ENCODE measurements at places on chromosomes 6 and 20.

GRCh38 chr20:22491194-22491505 is 93.2 kb downstream of the FOXA2 start:
- DNase-seq: no peak

DNA sequence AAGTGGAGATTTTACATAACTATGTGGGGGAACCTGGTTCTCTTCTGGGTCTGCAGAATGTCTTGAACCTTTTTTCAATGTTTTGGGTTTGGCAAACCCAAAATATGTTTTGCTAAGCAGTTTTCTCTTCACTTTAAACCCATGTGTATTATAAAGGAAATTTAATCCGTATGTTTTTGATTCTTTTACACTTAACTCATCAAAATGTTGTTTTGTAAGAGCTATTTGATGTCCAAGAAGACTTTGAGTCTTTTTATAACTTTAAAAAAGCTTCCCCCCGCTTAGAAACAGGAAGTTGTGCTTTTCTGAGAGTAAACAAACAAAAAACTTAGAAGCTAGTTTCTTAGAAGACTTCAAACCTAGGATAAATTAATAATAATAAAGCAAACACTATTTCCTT is 81.9 kb upstream of the CEP162 start:
- DNase-seq: no peak

DNA sequence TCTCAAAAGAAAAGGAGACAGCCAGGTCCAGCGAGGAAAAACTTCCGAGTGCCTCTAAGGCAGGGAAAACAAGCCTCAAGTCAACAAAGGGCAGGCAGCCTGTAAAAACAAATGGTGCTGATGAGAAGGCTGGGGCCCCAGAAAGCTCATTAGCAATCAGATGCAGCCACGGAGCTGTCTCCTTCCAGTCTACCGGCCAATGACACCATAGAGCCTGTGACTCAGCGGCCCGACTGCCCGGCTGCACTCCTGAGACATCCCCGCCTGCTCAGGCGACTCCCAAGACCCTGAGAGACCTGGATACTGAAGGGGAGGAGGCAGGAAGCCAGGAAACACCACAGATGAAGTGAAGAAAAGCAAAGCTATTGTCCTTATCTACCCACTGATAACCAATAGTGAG is 120.1 kb upstream of the HDDC2 start:
- DNase-seq: no peak

- DNase-seq: no peak
These were observed 21.5 kb downstream of the ZNF337 start for GRCh38 chr20:25675161-25675560.

DNA sequence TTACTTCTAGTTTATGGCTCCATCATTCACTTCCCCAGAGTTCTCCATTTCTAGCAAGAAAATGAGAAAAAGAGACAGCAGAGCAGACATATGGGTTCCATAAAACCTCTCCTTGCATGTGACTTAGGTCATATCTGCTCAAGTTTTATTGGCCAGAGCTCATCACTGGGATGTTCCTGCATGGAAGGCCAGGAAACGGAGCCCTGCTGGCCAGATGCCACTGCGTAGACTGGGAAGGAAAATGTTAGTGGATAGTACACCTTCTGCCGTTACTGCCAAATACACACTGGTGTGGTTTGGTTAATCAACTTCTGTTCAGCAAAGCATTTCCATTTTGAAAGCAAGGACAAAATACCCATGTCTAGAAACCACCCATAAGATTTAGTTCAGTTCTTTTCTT is 220.6 kb upstream of the TSHZ2 start:
- DNase-seq: no peak

DNA sequence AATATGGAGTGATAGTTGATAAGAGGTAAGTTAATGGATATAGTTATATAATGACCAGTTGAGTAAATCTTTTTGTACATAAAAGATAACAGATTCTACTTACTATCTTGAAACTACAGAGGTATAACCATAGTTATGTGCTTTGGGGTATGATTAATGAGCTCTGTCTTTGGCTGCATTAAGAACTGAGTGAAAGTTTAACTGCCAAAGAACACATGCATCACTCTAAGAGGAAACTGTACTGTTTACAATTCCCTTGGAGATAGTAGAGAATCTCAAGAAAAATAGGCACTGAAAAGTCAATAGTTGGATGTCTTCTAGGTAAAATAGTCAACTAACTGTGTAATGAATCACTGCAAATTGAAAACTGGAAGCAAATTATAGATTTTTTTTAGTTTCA is 1129.5 kb downstream of the EPHA7 start:
- no peak for DNase-seq

GRCh38 chr6:130574146-130574545 is 208.3 kb downstream of the TMEM200A start:
- DNase-seq: no peak

- no peak for DNase-seq
These were observed 57.4 kb downstream of the STMND1 start for GRCh38 chr6:17159240-17159639.

GRCh38 chr20:49694450-49695071 is 19.1 kb downstream of the B4GALT5 start:
- no peak for DNase-seq

GRCh38 chr6:167856999-167857660 is 30.4 kb downstream of the AFDN start:
- DNase-seq: no peak

DNA sequence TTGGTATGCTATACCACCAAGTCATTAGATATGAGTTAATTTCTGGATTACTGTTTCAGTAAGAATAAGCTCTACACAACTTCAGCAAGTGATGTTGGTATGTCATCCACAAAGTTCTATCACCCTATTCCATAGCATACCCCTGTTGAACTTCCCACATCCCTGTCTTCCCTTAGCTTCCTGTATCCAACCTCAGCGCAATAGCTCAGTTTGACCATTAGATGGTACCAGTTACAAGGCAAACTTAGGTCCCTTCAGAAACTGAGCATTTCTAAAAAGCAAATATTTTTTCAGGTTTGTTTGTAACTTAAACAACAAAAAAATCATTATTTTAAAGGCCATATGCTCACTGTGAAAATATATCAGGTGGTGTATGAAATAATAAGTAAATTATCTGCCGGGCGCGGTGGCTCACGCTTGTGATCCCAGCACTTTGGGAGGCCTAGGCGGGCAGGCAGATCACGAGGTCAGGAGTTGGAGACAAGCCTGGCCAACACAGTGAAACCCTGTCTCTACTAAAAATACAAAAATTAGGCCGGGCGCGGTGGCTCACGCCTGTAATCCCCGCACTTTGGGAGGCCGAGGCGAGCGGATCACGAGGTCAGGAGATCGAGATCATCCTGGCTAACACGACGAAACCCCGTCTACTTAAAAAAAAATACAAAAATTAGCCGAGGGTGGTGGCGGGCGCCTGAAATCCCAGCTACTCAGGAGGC is 8.8 kb upstream of the MOG start:
- no peak for DNase-seq

DNA sequence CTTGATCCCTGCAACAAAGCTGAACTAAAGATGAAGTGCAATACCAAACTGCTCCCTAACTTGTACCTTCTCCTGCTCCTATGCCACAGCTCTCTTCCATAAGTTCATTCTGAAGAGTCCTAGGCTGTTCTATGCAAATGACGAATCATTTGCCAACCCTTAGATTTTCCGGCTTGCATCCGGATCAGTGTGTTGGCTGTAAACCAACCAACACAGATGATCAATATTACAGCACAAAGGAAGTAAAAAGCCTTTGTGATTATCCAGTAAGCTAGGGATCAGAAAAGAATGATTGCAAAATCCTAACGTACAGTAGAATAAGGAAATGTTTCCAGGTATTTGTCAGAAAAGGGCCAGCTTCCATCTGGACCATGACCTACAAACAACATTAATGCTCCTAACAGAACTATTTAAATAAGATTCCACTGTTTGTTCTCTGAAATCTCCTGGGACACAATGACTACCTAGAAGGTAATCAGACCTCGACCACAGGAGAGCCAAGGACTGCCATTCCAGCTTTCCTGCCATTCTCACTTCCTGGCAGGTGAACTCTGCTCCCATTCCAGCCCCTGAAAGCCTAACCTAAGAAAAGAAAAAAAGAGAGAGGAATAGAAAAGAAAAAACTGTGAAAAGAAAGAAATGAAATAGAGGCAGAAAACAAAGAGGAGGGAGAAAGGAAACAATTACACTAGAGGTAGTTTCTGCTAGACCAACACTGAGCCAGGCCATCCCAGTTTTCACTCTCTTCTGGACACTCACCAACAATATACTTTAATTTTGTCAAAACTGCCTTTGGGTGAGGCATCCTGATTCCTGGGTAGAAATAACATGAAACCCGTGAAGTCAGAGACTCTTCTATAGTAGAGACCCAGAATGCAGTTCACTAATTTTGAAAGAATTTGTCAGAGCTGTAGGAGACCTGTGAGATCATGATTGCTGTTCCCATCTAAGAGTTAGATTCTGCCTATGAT is 19.7 kb downstream of the GMDS start:
- no peak for DNase-seq

GRCh38 chr6:135390458-135390857 is 107.1 kb downstream of the AHI1 start:
- DNase-seq: no peak
